Activated T-helper 1 cell treated with anti-CD3 and anti-CD28 coated beads, Interleukin-12 subunit alpha, Interleukin-12 subunit beta, Interleukin-2, Interleukin-4 antibody, amounts not matched to agents 30 ng/mL and 10 ng/mL and 1 ng/mL, durations not matched to agents 14 hours and 24 hours and 36 hours (primary cell): ENCODE measurements at places on chromosomes 5 and 9.
A peak's percentile ranks its signal among the peaks of the same experiment; 100 is the strongest.

DNA sequence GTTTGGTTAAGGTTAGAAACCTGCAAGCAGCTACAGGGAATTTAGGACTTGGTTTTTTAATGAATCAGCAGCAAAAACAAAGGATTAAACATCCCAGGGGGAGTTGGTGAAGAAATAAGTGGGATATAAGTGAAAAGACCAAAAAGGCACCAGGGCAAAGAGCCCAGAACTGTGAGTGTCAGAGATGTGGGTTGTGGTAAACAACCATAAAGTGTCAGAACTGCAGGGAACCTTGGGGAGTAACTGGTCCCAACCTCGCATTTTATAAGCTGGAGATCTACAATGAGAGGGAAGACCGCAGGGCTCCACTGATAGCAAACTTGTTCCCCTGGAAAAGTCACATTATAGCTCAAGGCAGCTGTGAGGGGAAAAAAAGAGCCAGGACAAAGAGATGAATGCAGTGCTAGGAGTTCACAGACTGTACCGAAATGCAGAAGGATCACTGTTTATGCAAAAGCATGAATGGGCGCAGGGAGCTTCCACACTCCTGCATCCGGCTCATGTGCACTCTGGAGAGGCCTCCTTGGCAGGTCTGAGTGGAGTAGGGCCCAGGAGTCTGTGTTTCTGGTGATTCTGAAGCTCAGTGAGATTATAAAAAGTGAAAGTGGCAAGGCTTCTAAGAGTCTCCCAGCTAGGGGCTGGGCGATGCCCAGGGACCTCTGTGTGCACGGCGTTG is 156.3 kb downstream of the GOLPH3 start:
- DNase-seq, result no peak

DNA sequence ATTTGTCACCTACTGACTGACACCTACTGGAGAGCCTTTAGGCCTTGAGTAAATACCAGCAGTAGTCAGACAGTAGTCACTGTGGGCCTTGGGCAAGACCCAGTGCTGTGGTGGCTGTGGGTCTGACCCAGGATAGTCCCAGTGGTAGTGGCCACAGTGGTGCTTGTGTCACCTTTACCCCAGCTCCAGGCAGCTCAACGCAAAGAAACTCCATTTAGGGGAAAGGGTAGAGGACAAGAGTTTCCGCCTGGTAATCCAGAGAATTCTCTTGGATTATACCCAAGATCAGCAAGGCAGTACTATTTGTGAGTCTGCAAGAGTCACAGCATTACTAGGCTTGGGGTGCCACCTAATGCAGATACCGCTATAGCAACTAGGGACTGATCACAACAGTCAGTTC is 28.9 kb downstream of the CERT1 start:
- DNase-seq, result no peak

DNA sequence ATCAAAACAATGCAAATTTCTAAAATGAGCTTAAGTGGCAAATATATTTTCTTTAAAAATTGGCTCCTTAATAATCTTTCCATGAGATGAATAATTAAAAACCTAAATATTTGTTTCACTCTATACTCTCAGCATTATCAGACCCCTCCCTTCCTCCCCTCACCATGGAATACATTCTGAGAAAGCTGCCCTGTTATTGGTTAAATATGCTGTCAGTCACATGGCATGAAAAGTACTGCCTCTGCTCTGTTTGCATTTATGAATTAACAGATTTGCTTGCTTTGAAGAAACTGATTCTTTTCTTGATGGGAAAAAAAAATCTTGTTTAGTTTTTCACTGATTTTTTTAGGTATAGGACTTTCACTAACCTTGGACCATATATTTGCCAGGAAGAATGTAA is 17.0 kb upstream of the RPS23 start:
- DNase-seq, result no peak

GRCh38 chr9:109020581-109021511 is 7.5 kb upstream of the CTNNAL1 start:
- DNase-seq, result no peak

GRCh38 chr9:121283080-121283398 is 15.1 kb downstream of the GSN start:
- DNase-seq, result no peak

DNA sequence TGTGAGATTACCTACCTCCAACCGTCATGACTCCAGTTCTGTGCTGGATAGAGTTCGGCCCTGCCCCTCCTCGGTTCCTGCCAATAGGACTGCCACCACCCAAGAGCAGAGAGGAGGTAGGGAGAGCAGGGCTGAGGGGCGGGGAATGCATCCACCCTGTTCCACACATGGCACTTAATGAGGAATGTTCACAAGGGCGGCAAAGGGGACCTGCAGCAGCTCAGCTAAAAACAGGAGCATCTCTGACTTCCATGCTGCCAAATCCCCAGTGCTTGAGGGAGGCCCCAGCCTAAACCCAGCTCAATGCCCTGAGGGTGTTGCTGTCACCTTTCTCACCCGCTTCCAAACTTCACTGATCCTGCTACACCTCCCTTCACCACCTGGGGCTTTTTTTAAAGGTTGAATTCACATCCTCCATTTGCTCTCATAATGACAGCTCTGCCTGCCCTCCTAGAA is 7.8 kb upstream of the DELE1 start:
- DNase-seq, result no peak

DNA sequence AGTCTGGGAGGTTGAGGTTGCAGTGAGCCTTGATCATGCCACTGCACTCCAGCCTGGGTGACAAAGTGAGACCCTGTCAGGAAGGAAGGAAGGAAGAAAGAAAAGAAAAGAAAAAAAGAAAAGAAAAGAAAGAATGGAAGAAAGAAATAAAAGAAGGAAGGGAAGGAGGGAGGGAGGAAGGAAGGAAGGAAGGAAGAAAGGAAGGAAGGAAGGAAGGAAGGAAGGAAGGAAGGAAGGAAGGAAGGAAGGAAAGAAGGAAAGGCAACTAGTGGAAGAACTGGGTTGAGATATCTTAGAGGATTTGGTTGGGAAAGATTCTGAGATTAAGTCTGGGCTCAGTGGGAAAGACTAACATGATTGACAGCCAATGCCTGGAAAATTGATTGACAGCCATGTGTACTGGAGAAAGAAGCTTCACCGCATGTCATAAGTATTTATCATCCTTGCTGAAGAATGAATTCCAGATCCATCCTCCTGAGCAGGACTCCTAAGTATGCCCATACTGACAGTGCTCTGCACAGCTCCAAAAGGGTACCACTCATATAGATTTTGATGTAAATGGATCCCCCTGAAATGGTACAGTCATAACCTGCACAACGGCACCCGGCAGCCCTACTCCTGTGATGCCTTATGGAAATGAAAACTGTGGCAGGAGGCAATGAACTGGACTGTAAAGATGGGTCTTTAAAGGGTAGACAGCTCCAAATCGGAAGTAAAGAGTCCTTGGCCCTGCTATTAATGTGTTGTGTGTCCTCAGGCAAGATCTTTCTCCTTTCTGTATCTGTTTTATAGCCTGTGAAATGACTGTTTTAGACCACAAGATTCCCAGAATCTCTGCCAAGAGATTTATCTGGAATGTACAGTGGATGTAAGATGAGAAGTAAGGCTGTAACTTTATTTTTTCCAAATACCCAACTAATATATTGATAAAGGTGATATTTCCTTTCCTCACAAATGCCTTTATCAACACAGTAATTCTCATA is 16.9 kb upstream of the ADRA1B start:
- no peak for DNase-seq

- no peak for DNase-seq
Observed at GRCh38 chr9:5644501-5644900, 15.6 kb downstream of the RIC1 start.

- DNase-seq, result no peak
Observed at GRCh38 chr5:83277154-83277553, 194.4 kb upstream of the VCAN start.

GRCh38 chr5:115940080-115940810 is 22.0 kb upstream of the LVRN start:
- DNase-seq, result no peak

DNA sequence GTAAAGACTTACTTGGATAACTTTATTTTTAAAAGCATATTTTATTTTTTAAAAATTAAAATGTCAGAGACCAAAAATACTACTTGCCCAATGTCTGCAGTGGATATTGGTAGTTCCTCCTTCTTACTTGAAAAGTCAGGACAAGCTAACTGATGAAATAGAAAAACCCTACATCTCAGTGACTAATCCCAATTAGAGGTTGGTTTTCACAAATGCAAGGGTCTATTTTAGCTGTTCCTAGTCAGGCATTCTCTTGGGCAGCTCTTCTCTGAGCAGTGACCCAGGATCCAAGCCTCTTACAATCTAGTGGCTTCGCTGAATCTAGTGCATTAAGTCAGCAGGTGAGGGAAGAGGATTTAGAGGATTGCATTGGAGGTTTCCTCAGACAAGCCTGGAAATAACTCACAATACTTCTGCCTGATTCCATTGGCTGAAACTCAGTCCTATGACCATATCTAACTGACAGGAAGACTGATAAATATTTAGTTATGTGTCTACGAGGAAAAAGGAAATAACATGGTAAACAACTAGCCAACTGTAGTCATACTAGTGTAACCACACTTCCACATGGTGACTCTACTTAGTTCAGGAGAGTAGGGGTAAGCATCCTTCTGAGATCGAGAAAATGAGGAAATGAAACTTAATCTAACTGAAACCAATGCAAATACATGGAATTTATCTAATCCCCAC is 34.2 kb upstream of the MIER3 start:
- no peak for DNase-seq

GRCh38 chr9:114888607-114889006 is 41.8 kb downstream of the TNFSF8 start:
- no peak for DNase-seq

DNA sequence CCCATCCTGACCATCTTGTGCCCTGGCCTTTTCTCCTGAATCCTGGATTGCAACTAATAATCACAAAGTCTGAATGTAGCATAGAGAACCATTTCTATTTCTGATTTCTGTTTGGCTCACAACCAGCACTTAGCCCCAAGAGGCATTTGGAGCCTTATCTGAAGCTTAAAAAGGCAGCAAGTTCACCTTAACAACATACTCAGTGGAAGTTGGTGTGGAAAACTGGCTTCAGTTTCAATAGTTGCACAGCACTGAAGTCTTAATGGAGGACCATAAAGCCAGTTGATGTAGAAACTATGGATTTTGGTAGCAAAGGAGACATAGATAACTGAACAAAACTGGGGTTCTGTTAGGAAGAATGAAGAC is 574.1 kb downstream of the PSAT1 start:
- DNase-seq, result no peak

GRCh38 chr9:5510989-5511388 is 658 bp downstream of the PDCD1LG2 start:
- DNase-seq, result no peak

- peak; percentile 59 for DNase-seq
Observed at GRCh38 chr5:95631991-95632675, 12.2 kb downstream of the GPR150 start.

DNA sequence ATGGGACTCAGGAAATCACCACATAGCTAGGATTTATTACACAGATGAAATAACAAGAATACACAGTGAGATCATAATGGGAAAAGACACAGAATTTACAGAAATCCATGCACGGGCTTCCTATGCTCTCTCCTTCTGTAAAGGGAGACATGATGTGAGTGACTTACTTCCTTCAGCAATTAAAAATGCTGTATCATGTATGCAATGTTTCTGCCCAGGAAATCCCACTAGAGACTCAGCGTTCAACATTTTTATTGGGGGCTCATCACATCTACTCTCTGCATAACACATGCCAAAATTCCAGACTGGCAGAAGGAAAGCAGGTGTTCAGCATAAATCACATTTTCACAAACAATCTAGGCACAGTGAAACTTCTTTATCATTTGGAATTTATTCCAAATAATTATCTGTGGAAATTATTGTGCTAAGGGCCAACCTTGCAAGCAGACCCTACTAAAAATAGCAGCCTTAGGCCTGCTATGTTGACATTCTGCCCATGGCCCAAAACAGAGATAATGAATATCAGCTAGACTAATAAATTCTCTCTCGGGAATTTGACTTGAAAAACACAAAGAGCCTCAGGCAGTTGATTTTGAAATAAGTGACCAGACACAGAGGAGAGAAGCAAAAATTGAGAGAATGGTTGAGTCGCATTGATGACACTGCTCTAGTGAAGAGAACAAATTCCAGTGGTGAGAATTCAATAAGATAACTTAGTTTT is 31.4 kb upstream of the SELENOP start:
- DNase-seq, result no peak

- DNase-seq, result no peak
Observed at GRCh38 chr5:91591076-91591475, 208.0 kb upstream of the ARRDC3 start.

GRCh38 chr9:93116072-93116961 is 17.7 kb downstream of the NINJ1 start:
- DNase-seq, result no peak

- DNase-seq, result no peak
Observed at GRCh38 chr9:85007748-85008147, 338.2 kb downstream of the NTRK2 start.

DNA sequence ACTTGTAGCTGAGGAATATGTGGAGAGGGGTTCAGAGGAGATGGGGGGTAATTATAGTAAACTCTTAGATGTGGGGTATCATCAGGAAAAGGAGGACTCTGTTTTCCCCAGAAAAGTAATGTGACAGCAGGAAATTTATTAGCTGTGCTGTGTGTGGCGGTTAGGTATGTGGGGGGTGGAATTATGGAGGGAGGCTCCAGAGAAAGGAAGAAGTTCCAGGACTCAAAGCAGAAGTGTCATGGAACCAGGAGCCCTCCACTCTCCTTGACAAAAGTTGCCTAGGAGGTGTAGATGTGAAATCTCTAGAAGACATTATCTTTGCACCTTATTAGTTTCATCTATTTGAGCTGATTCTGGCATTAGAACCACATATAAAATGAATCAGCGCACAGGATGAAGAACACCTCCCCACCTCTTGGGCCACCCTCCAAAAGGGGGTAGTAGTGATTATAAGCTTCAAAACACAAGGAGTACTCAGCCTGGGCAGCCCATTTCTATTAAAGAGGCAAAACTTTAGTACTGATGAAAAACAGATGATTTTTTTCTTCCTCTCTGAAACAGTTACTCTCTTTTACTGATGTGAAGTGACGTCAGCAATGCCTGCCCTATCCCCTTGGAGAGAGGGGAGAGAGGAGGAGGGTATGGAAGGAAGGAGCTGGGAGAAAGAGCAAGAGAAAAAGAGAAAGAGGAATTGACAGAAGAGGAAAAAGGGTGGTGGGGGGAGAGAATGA is 18.2 kb downstream of the NR2F1 start:
- DNase-seq, result no peak

GRCh38 chr5:116406306-116407041 is 168.1 kb downstream of the SEMA6A start:
- DNase-seq, result no peak

DNA sequence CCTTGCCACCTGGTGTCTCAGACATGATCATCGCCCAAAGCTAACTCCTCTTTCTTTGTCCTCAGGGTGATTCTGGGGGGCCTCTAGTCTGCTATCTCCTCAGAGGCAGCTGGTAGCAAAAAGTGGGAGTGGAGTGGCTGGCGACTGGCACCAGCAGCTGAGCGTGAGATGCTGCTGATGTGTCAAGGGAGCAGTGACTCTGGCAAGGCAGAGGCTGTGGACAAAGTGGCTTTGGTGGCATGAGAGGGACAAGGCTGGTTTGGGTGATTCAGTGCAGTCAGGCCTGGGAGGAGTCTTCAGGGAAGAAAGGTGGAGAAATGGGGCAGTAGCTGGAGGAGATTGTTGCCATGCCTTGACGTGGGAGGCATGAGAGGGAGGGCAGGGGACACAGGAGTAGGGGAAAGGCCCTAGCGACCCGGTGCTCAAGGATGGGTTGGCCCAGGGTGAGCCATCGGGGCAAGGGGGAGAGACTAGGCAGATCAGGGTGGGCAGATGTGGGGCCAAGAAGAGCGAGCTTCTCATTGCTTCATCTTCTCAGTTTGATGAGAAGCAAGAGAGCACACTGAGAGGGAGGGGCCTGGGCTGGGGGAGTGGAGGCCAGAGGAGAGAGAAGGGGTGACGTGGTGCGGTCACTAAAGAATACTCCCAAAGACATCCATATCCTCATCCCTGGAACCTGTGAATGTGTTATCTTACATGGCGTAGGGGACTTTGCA is 64.2 kb upstream of the SPTLC1 start:
- no peak for DNase-seq
